Vein endothelial cell (primary cell): ENCODE measurements at places on chromosomes 16 and 17. TPM values are rescaled to one million over a fixed set of nuclear protein-coding genes. Genes with fewer than 3 reads are reported as not detected.

MEIOB gene
- total RNA-seq, result not detected in 2 replicates

TPSAB1 gene
- not detected in 2 replicates for total RNA-seq

SLFN14 gene
- under 0.01 TPM in 1 of 2 replicates, not detected in the other for total RNA-seq

NHLRC4 gene
- 2.4 and 2.9 TPM in 2 replicates for total RNA-seq

DNASE1L2 gene
- total RNA-seq, result 0.65 and 0.67 TPM in 2 replicates

SLC52A1 gene
- 0.33 TPM in 1 of 2 replicates, not detected in the other for total RNA-seq

ZNF597 gene
- 2.5 and 2.9 TPM in 2 replicates for total RNA-seq

CDRT4 gene
- total RNA-seq, result 4.6 and 4.8 TPM in 2 replicates

PTRH2 gene
- 20.3 and 26.4 TPM in 2 replicates for total RNA-seq

SPN gene
- not detected in 2 replicates for total RNA-seq

DNAI2 gene
- total RNA-seq, result not detected in 2 replicates

NAGPA gene
- 20.5 and 32.3 TPM in 2 replicates for total RNA-seq

DHODH gene
- total RNA-seq, result 4.1 and 4.9 TPM in 2 replicates

HERPUD1 gene
- 83.0 and 89.4 TPM in 2 replicates for total RNA-seq

PPP1R27 gene
- total RNA-seq, result not detected in 2 replicates

CACNA1G gene
- not detected in 2 replicates for total RNA-seq

TBC1D3K gene
- total RNA-seq, result not detected in 2 replicates

DOK4 gene
- 13.4 and 26.5 TPM in 2 replicates for total RNA-seq

RNFT1 gene
- 10.7 and 12.1 TPM in 2 replicates for total RNA-seq

CKLF gene
- 60.1 and 61.9 TPM in 2 replicates for total RNA-seq

ATP2A3 gene
- under 0.01 TPM in 1 of 2 replicates, not detected in the other for total RNA-seq

HSD17B1 gene
- 0.10 and 0.65 TPM in 2 replicates for total RNA-seq

C16orf89 gene
- under 0.01 TPM in 1 of 2 replicates, not detected in the other for total RNA-seq

MAFG gene
- total RNA-seq, result 21.9 and 24.7 TPM in 2 replicates

CDRT15 gene
- not detected in 2 replicates for total RNA-seq

ABCC11 gene
- not detected in 2 replicates for total RNA-seq

PLCG2 gene
- total RNA-seq, result 9.6 and 17.3 TPM in 2 replicates

RHBDF1 gene
- 27.1 and 29.2 TPM in 2 replicates for total RNA-seq

SRL gene
- total RNA-seq, result under 0.01 and 0.10 TPM in 2 replicates

NUBP2 gene
- total RNA-seq, result 90.8 and 92.0 TPM in 2 replicates

USP43 gene
- 0.10 and 0.98 TPM in 2 replicates for total RNA-seq

KATNB1 gene
- 31.2 and 32.0 TPM in 2 replicates for total RNA-seq

CACNG4 gene
- total RNA-seq, result not detected in 2 replicates

MYL4 gene
- 1.5 and 2.0 TPM in 2 replicates for total RNA-seq

CLEC19A gene
- not detected in 2 replicates for total RNA-seq

TMEM88 gene
- 26.5 and 43.0 TPM in 2 replicates for total RNA-seq

LPO gene
- total RNA-seq, result not detected in 2 replicates

MEFV gene
- not detected in 2 replicates for total RNA-seq

PIPOX gene
- 2.8 and 3.3 TPM in 2 replicates for total RNA-seq

OTOP2 gene
- total RNA-seq, result not detected in 2 replicates

MRPL10 gene
- total RNA-seq, result 30.5 and 52.3 TPM in 2 replicates

SIRT7 gene
- total RNA-seq, result 16.0 and 18.0 TPM in 2 replicates

SPATA32 gene
- total RNA-seq, result not detected in 2 replicates

KRT13 gene
- total RNA-seq, result not detected in 2 replicates

ZNF319 gene
- total RNA-seq, result 7.9 and 8.5 TPM in 2 replicates

RNF43 gene
- not detected in 2 replicates for total RNA-seq

FZD2 gene
- 0.38 and 0.65 TPM in 2 replicates for total RNA-seq

SEZ6L2 gene
- 0.67 and 1.6 TPM in 2 replicates for total RNA-seq

ITGB4 gene
- 6.1 and 50.0 TPM in 2 replicates for total RNA-seq

WNT9B gene
- not detected in 2 replicates for total RNA-seq

IKZF3 gene
- not detected in 2 replicates for total RNA-seq

CLEC10A gene
- total RNA-seq, result 0.19 TPM in 1 of 2 replicates, not detected in the other

SEC14L5 gene
- under 0.01 TPM in 1 of 2 replicates, not detected in the other for total RNA-seq

MYH11 gene
- total RNA-seq, result not detected in 2 replicates

TMIGD1 gene
- not detected in 2 replicates for total RNA-seq

KRTAP9-2 gene
- not detected in 2 replicates for total RNA-seq

NEURL4 gene
- 17.0 and 21.3 TPM in 2 replicates for total RNA-seq
